ENCODE measurements at places on chromosomes 3 and 15. TPM values are rescaled to one million over a fixed set of nuclear protein-coding genes. Genes with fewer than 3 reads are reported as not detected.

- H3K27ac ChIP-seq = no peak overlapping the region
- H3K4me1 ChIP-seq = no peaks in the 10 kb centered on the region
- H3K27me3 ChIP-seq = no peaks in the 10 kb centered on the region
- no peak overlapping the region for H3K4me3 ChIP-seq
Measured at GRCh38 chr3:186081678-186082077, 27.2 kb downstream of the ETV5 start.

- H3K27me3 ChIP-seq = no peaks in the 10 kb centered on the region
- DNase-seq = no peak
- H3K4me1 ChIP-seq = peaks cover 12% of the 10 kb centered on the region
- H3K4me3 ChIP-seq = no peak overlapping the region
Measured at GRCh38 chr3:42010530-42010929, 48.6 kb upstream of the ULK4 start.

PPP1R14D gene
- total RNA-seq = not detected

DNA sequence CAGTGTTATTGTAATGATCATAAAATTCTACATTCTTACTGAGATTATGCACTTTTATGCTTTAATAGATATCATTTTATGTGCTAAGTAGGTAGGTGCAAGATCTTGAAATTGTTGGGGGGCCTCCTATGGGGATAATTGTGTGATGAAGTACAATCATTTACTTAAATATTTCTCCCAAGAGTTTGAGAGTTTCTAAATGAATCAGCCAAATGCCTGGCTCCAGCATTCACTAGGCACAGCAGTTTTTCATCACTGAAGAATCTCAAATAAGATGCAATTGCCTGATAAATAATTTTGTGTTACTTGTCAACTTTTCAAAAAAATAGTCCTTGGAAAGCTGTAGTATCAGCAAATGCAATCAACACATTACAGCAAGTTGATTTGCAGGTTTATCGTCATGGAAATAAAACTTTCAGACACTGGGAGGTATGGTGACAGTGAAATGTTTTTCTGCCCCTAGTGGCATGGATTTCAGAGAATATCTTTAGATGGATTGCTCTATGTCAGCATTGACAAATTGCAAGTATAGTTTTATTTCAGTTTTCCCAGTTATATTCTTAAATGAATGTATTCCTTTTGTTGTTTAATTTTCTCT is 167.1 kb downstream of the NEK11 start:
- H3K4me1 ChIP-seq = no peaks in the 10 kb centered on the region
- H3K27me3 ChIP-seq = no peaks in the 10 kb centered on the region
- H3K27ac ChIP-seq = no peak overlapping the region
- H3K4me3 ChIP-seq = no peak overlapping the region
- no peaks in the 10 kb centered on the region for H3K36me3 ChIP-seq

DNA sequence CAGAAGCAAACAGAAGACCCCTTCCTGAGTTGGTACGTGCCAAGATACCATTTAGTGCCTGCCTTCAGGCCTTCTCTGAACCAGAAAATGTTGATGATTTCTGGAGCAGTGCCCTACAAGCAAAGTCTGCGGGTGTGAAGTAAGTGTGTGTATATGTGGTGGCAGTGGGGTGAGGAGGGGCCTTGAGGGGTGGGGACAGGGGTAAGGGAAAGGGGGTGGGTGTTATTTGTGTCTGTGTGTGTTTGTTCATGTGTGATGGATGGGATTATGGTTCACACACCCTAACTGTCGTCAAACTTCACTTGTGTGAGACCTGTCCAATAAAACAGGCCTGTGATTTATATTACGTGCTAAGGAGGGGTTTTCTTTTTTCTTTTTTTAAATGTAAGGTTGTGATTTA is 92.2 kb downstream of the USP13 start:
- H3K4me3 ChIP-seq = no peak overlapping the region
- no peak overlapping the region for H3K27ac ChIP-seq
- no peak for DNase-seq

DNA sequence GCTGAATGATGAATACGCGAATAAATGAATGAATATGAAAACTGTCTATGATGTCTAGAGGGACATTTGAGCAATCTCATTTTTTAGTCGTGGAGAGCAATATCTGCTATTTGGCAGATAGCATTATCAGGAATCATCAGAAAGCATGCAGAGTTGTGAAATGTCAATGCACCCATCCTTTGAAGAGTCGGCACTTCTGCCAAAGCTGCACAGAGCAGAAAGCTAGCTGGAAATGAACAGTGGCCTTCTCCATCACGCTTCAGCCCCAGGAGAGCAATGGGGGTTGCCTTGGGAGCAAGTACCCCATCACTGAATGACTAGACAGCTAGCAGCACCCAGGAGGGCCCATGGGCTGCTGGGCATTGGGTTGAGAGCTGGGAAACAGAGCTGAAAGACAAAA is 69.1 kb upstream of the PROK2 start:
- H3K27me3 ChIP-seq = no peaks in the 10 kb centered on the region
- no peak for DNase-seq
- no peaks in the 10 kb centered on the region for H3K36me3 ChIP-seq
- H3K4me1 ChIP-seq = no peaks in the 10 kb centered on the region

- H3K27ac ChIP-seq = no peak overlapping the region
- no peaks in the 10 kb centered on the region for H3K36me3 ChIP-seq
- no peak for DNase-seq
- H3K27me3 ChIP-seq = no peaks in the 10 kb centered on the region
Measured at GRCh38 chr3:33940149-33940548, 141.7 kb downstream of the PDCD6IP start.

DNA sequence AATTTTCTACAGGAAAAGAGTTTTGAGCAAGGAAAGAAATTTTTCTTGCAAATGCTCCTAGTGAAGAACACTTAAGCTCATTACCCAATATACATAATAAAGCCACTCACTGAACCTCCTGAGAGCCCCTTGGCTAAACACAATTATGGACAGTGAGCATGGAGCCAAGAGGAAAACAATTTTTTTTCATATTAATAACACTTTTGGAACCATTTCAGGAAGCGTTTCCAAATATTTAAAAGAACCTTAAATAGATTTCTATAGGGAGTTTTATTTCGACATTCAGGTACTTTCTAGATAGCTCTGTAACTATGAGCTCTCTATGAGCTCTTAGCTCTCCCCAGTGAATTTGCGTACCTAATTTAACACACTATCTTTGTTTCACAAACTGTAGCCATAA is 581.1 kb downstream of the ZNF385D start:
- H3K27me3 ChIP-seq = no peaks in the 10 kb centered on the region
- H3K36me3 ChIP-seq = no peaks in the 10 kb centered on the region
- no peak overlapping the region for H3K4me3 ChIP-seq
- H3K27ac ChIP-seq = no peak overlapping the region

DNA sequence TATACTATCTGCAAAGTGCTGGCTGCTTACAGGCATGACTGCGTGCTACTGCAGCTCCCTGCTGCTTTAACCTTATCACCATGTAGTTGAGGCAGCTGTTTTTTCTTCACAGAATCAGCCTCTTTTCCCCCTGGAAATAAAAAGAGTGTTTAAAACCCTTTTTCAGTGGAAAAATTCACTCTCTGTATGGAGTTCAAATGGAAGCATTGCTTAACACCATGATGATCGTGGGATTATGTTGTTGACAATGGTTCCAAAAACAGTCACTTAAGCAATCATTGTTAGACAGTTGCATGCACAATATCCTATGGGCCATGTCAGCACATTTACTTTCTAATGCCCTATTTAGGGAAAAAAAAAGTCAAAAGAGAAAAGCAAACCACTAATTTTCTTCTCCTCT is 536.4 kb downstream of the UNC13C start:
- no peak overlapping the region for H3K27ac ChIP-seq
- DNase-seq = no peak
- no peaks in the 10 kb centered on the region for H3K27me3 ChIP-seq
- no peaks in the 10 kb centered on the region for H3K36me3 ChIP-seq
- H3K4me3 ChIP-seq = no peak overlapping the region
- no peaks in the 10 kb centered on the region for H3K4me1 ChIP-seq
